Thyroid gland (tissue), 4 donors: ENCODE measurements at places on chromosomes 1 and 21.

- peaks cover 5% of the 10 kb centered on the region for H3K36me3 ChIP-seq
- H3K4me3 ChIP-seq, result peak within 1 kb of the TSS; percentile 30
- H3K27me3 ChIP-seq, result no peaks in the 10 kb centered on the region
- DNase-seq, result peak; percentile 36
Measured at GRCh38 chr1:42784946-42785693, at the start of gene TMEM269. Gene TMEM269 (plus strand): TSS chr1:42784991. CDS start chr1:42789894, 4,903 bp downstream.

- no peaks in the 10 kb centered on the region for H3K27me3 ChIP-seq
- no peaks in the 10 kb centered on the region for H3K4me1 ChIP-seq
- no peak overlapping the region for H3K27ac ChIP-seq
- H3K36me3 ChIP-seq, result no peaks in the 10 kb centered on the region
- DNase-seq, result no peak
- no peak overlapping the region for H3K4me3 ChIP-seq
Measured at GRCh38 chr1:98870959-98871903, 133.4 kb downstream of the PLPPR5 start.

DNA sequence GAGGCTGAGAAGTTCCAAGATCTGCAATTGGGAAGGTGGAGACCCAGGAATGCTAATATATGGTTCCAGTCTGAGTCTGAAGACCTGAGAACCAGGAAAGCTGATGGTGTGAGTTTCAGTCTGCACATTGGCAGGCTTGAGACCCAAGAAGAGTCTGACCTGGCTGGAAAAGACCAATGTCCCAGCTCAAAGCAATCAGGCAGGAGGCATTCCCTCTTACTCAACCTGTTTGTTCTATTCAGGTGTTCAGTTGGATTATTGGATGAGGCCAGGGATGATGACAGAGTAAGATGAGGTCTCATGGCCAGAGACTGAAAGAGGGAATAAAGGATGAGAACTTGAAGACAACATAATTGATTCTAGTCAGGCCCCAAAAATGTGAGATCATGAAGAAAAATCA, 50.1 kb downstream of the SPATA46 start:
- no peak overlapping the region for H3K27ac ChIP-seq
- H3K27me3 ChIP-seq, result no peaks in the 10 kb centered on the region
- H3K4me3 ChIP-seq, result no peak overlapping the region
- no peaks in the 10 kb centered on the region for H3K36me3 ChIP-seq

GRCh38 chr1:226064816-226065248, 2.3 kb downstream of the H3-3A start:
- H3K27me3 ChIP-seq, result no peaks in the 10 kb centered on the region
- H3K36me3 ChIP-seq, result peaks cover 7% of the 10 kb centered on the region
- no peak overlapping the region for H3K27ac ChIP-seq
- peaks cover 27% of the 10 kb centered on the region for H3K4me1 ChIP-seq

GRCh38 chr1:231272880-231273279, 31.9 kb downstream of the GNPAT start:
- H3K36me3 ChIP-seq, result peaks cover 30% of the 10 kb centered on the region
- no peak overlapping the region for H3K27ac ChIP-seq

DNA sequence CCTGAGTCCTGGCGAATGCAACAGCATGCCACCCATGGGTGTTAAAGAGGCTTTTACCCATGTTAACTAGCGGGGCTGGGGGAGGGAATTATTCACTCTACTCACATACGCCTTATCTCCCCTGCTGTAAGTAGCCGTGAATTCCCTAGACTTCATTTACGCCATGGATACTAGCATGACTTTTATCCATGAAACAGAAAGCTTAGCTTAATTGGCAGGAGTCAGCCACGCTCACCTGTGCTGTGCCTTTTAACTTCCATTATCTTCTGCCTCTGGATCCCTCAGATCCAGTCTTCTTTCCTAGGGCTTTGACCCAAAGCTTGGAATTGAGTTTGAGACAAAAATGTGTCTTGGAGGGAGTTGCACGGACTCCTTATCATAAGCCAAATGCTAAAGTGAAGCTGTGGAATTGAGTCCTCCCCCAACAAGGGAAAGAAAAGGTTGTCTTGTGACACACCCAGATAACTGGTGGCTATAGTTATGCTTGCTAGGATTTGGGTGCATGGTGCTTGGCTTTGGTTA, 9.7 kb upstream of the NASP start:
- H3K4me3 ChIP-seq, result no peak overlapping the region
- no peaks in the 10 kb centered on the region for H3K4me1 ChIP-seq
- H3K27ac ChIP-seq, result no peak overlapping the region
- DNase-seq, result no peak
- H3K36me3 ChIP-seq, result peaks cover 3% of the 10 kb centered on the region

GRCh38 chr21:22421416-22422180, 1423.4 kb downstream of the NCAM2 start:
- H3K4me1 ChIP-seq, result no peaks in the 10 kb centered on the region
- H3K36me3 ChIP-seq, result no peaks in the 10 kb centered on the region
- H3K4me3 ChIP-seq, result no peak overlapping the region
- no peak overlapping the region for H3K27ac ChIP-seq
